Ascending aorta (tissue), 2 donors: ENCODE measurements at places on chromosomes 7 and 10. TPM values are rescaled to one million over a fixed set of nuclear protein-coding genes. Genes with fewer than 3 reads are reported as not detected.
A peak's percentile ranks its signal among the peaks of the same experiment; 100 is the strongest.

DNA sequence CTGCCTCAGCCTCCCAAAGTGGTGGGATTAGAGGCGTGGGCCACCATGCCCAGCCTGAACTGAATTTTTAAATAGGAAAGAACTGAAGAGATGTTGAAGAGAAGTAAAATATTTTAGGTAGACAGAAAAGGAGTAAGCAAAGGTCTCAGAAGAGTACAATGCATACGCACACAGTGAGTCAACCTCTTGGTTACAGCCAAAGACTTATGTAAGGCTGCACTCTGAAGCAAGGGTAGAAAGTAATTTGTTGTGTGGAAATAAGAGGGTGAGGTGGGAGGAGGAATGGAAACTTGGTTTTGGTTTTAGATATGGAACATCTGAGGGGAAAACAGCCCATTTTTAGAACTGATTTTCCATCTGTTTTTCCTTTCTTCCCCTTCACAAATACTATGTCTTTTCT is 17.6 kb downstream of the KRIT1 start:
- no peak overlapping the region for H3K4me3 ChIP-seq
- peaks cover 38% of the 10 kb centered on the region for H3K36me3 ChIP-seq

The DGKI gene
- total RNA-seq: 13.4 TPM

DNA sequence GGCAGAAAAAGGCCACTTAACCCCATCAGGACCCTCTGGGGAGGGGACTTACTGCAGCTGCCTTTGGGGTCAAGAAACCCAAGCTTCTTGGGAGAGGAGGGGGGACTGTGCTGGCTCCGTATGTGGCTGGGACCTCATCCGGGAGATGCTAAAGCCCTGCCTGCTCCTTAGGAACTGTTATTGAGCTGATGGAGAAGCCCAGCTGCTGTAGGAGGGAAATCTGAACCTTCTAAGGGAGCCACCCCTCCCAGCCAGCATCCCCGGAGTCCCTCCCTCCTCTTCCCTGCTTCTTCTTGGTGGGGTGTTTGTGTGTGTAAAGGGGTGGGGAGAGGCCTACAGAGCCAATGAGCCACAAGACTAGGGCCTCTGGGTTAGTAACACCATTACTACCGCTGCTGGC is 8.2 kb downstream of the KCNIP2 start:
- H3K36me3 ChIP-seq: no peaks in the 10 kb centered on the region
- no peak overlapping the region for H3K4me3 ChIP-seq
- H3K4me1 ChIP-seq: peaks cover 12% of the 10 kb centered on the region
- H3K27ac ChIP-seq: no peak overlapping the region
- DNase-seq: no peak

The ZNF804B gene
- not detected for total RNA-seq

The LYZL2 gene
- not detected for total RNA-seq

DNA sequence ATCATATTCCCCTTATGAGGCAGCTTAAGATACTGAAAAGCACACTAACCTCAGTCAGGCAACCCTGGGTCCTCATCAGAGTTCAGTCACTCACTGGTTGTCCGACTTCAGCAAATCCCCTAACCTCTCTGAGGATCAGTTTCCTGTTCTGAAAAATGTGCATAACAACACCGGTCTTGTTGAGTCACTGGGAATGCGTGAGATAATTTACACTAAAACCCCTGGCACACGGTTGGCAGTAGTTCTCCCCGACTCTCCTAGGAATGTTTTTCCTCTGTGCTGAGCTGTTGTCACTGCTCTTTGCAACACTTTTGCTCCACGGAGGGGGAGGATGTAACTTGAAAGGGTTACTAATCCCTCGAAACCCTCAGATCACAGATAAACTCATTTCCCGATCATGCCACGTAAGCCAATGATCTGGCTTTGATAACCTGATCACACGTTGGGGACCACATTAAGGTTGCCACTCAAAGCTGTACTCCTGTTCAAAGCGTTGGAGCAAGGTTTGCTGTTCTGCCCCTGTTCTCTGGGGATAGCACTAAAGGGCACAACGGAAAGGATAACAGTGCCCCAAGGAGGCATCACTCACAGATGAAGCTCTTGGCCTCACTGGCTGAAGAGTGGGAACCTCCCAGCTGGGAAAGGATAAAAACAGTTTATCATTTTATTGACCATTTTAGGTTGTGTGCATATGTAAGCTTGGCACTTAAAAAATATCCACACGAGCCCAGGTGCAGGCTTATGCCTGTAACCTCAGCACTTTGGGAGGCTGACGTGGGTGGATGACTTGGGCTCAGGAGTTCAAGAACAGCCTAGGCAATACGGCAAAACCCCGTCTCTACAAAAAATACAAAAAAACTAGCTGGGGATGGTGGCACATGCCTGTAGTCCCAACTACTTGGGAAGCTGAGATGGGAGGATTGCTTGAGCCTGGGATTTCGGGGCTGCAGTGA is 5.0 kb upstream of the RBM17 start:
- no peaks in the 10 kb centered on the region for H3K36me3 ChIP-seq
- H3K4me1 ChIP-seq: peaks cover 4% of the 10 kb centered on the region
- DNase-seq: no peak
- no peak overlapping the region for H3K27ac ChIP-seq

DNA sequence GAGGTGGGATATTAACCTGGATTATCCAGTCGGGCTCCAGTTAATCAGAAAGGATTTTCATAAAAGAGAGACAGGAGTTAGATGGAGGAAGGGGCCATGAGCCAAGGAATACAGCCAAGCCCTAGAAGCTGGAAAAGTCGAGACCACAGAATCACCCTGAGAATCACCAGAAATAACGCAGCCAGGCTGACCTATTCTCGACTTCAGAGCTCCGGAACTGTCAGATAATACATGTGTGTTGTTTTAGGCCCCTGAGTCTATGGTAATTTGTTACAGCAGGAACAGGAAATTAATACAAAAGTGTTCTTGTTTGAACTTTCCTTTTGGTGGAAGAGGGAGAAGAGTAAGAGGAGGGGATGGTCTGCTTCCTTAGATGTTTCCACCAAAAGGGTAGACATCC is 208.1 kb downstream of the JCAD start:
- H3K27ac ChIP-seq: peak overlapping the region; percentile 68
- H3K4me3 ChIP-seq: no peak overlapping the region
- no peaks in the 10 kb centered on the region for H3K36me3 ChIP-seq
- H3K27me3 ChIP-seq: no peaks in the 10 kb centered on the region
- no peak for DNase-seq

The ANKRD61 gene
- not detected for total RNA-seq
